ENCODE measurements at places on chromosomes 1 and 21.

- no peak for DNase-seq
These were observed 35.3 kb downstream of the NHLH2 start for GRCh38 chr1:115805597-115805996.

DNA sequence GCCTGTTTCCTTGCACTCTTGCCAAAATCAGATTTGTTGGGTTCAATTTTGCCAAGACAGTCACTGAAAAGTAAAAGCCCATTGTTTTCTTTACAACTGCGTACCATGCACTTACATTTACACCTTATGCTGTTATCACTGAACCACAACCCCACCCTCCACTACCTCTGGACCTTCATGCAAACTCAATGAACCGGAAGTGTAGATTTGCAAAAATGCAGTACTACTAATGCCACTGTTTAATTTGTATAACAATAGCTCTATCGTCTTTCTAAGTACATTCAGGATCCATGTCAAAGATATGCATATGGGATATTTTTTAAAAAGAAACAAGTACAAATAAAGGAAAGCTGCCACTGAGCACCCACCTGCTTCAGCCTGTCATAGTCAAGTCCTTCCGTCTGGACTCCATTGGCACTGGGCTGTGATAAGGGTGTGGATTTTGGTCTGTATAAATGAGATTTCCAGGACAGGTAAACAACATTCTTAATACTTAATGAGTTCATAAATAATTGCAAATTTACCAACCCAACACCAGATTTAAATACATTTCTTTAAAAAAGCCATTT, 72.9 kb upstream of the LBR start:
- no peak for DNase-seq

- no peak for DNase-seq
These were observed 252.4 kb upstream of the DUSP10 start for GRCh38 chr1:221994274-221994698.

DNA sequence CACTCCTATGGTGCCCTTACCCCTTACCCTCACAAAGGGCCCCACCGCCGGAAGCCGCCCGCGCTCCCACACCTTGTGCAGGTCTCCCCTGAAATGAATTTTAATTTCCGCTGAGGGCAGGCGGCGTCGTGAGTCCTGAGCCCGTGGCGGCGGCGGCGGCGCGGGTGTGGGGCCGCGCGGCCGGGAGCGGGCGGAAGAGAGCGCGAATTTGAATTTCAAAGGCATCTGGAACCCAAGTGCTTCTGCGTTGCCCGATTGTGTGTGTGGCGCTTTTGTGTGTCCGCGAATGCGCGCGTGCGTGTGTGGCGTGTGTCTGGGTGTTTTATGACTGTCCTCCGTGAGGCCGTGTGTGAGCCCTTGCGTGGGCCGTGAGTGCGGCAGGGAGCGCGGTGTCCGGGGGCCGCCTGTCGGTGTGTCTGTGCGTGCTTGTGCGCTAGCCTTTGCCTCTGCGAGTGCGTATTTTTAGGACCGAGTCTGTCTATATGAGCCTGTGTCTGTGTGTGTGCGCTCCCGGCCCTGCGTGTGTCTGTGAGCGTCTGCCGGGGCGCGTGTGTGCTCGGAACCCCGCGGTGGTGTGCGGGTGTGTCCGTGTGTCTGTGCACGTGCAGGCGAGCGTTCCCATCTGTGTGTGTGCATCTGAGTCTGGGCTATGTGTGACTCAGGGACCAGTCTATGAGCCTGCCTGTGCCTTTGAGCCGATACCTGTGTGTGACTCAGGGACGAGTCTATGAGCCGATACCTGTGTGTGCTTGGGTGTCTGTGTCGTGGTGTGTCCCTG, 7.9 kb upstream of the ADGRB2 start:
- DNase-seq: peak; percentile 58

DNA sequence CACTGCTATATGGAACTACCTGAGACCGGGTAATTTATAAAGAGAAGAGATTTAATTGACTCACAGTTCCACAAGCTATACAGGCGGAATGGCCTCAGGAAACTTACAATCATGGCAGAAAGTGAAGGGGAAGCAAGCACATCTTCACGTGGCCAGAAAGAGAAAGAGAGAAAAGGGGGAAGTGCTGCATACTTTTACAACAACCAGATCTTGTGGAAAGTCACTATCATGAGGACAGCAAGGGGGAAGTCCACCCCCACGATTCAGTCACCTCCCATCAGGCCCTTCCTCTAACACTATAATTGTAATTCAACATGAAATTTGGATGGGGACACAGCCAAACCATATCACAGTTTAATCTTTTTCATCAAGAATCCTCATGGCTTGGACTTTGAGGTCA, 339.2 kb upstream of the AJAP1 start:
- DNase-seq: no peak

DNA sequence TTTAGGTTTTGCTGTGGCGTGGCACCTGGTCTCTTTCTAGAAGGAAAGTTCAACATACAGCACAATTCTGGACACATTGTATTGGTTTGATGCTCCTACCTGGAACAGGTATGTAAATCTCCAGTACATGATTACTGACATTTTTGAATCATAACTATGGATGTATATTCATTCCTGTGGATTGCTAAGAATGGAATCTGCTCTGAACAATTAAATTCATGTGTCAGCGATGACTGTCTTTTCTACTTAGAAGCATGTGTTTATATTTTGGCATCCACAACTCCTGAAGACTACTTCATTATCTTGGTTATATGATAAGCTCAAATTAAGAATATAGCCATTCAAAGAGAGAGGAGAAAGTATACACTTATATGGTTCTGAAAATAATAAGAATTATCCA, 291.8 kb downstream of the CHRM3 start:
- DNase-seq: no peak

- no peak for DNase-seq
These were observed 61.4 kb downstream of the CD247 start for GRCh38 chr1:167456926-167457325.

GRCh38 chr1:48680411-48681035, 96.2 kb downstream of the BEND5 start:
- no peak for DNase-seq

DNA sequence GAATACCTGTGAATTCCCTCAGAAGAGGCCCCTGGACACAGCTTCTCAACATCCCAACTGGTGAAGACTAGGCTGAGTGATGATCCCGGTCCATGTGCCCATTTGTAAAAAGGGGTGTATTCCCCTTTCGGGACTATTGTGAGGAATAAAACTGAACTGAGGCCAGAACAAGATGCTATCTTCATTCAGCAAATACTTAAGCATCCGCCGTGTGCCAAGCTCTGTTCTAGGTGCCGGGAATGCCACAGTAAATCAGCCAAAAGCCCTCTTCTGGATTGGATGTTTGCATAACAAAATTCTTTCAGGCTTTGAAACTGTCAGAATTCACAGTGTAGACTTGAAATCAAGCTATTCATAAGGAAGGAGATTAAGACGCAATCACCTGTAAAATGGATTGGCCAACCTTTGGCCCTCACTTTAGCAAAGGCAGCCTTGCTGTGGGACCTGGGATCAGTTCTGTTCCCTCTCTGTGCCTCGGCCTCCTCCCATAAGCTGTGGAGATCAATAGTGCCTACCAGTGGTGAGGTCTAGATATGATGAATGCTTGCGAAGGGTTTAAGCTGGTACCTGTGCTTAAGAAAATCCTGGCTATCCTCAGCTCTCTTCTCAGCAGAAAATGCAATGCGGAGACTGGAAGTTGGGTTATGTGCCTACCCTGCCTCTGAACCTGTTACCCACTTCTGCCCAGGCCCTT, 1.8 kb downstream of the ALPL start:
- no peak for DNase-seq

DNA sequence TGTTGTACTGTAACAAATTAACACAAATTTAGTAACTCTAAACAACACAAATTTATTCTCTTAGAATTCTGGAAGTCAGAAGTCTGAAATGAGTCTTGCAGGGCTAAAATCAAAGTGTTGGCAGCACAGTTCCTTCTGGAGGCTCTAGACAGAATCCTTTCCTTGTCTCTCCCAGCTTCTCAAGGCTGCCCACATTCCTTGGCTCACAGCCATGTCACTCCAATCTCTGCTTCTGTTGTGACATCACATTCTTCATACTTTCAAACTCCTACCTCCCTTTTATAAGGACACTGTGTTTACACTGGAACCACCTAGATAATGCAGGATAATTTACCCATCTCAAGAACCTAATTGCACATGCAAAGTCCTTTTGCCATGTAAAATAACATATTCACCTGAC, 225.0 kb upstream of the PRMT6 start:
- DNase-seq: no peak

GRCh38 chr1:20008391-20008841, 29.0 kb upstream of the PLA2G2A start:
- no peak for DNase-seq

DNA sequence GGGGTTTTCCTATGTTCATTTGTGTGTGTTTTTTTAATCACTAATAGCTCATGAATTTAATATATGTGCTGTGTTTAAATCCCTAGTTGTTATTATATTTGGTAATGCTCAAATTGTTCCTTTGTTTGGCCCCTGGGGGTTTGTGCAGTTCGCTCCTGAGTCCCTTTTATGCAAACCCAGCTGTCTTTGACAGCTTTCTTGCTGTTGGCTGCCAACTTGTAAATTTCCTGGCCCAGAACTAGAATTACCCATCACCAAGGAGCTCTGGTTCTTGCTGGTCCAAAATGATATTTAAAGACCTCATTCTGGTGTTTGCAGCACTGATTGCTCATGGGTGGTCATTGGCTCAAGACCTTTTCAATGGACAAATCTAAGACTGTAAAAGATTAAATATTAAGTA, 39.6 kb upstream of the PGBD5 start:
- no peak for DNase-seq
